ENCODE measurements at places on chromosomes 16 and 17.
A peak's percentile ranks its signal among the peaks of the same experiment; 100 is the strongest.

- no peak for DNase-seq
Observed at GRCh38 chr17:17051380-17051779, 9.1 kb downstream of the MPRIP start.

DNA sequence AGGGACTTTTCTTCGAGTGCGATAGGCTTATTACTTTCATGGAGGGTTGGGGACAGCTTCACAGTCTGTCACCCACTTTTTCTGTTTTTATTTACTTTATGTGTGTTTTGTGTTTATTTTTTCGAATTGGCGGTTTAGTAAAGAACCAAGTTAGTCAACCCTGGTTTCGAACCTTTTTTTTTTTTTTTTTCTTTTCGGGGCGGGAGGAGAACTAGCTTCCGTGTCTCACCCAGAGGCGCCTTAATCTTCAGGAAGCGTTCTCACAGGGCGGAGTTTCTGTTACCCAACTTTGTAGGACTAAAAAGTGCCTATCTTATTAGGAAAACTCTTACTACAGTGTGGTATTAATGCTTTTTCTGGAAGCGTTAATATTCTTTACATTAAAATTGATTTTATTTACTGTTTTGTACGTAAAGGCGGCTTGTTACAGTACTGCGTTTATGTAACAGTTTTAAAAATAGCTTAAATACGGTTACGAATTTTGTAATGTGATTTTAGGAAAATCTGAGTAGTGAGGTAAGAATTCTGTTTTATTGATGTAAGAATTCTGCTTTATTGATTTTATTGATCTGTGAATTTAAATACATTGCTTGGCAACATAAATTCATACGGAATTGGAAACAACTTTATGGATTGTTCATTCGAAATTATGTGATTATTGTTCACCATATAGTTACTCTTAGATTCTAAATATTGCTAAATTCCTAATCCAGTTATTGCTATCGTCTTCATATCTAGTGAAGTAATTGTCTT, 885 bp downstream of the ZNF207 start:
- DNase-seq = no peak

- no peak for DNase-seq
Observed at GRCh38 chr16:9311303-9311954, 220.0 kb downstream of the HAPSTR1 start.

DNA sequence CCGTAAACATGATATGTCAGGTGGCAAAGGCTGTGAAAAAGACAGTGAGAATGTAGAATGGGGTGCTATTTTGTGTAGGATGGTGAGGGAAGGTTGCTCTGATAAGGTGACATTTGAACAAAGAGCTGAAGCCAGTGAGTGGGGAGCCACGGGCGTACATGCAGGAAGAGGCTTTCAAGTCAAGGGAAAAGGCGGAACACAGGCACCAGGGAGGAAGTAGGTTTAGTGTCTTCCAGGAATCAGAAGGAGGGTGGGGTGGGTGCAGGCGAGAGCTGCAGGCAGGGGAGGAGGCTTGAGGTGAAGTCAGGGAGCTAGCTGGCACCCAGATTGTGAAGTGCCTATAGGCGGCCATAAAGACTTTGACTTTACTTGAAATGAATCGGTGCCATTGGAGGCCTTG, 14.1 kb downstream of the ZFP90 start:
- no peak for DNase-seq

GRCh38 chr17:73240561-73240960, 21.1 kb downstream of the CPSF4L start:
- no peak for DNase-seq

- DNase-seq = no peak
Observed at GRCh38 chr17:68054296-68054900, 18.9 kb downstream of the KPNA2 start.

DNA sequence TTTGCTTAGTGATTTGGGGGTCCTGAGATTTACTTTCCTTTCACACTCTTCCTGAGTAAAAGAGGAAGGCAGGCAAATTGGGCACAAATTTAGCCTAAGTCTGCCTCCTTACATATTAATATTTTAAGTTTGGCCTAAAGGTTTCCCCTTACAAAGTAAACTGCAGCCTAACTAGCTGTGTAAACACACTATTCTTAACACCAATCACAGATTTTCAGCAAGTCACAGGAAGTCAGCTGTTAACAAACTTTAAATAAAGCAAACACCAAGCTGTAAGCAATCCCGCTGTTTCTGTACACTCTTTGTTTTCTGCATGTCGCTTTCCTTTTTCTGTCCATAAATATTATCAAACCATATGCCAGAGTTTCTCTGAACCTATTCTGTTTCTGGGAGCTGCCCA, 45.1 kb upstream of the ABCC11 start:
- no peak for DNase-seq

GRCh38 chr16:88871730-88872416, 5.4 kb upstream of the PABPN1L start:
- DNase-seq = no peak

- DNase-seq = no peak
Observed at GRCh38 chr17:8161289-8162232, 1.2 kb downstream of the VAMP2 start.

DNA sequence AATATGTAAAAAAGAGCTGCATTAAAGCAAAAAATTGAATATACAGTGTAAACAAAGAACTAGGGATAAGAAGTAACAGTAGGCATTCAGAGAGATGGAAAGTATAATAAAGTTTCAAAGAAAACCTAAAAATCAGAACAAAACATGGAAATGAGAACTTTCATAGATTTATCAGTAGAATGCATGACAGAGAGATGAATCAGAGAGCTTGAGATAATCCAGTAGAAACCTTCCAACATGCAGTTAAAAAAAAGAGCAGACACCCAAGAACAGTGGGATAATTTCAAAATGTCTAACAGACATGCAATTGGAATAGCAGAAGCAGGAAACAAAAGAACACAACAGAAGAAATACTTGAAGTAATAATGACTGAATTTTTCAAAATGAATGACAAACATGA, 1384.2 kb downstream of the CDH11 start:
- DNase-seq = no peak

DNA sequence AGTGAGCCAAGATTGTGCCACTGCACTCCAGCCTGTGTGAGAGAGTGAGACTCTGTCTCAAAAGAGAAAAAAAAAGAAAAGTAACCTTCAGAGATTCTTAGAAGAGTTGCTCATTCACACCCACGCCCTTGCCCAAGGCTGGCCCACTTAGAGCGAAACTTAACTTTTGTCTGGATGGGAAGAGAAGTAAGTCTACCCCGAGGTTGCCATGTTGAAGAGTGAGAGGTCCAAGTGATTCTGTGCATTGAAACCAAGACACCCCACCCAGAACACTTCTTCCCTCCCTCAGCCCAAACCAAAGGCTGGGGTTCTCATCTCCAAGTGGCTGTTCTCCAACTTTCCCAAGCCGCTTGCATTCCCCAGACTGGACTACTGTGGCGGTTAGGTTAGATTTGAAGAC, 2.4 kb upstream of the CISD3 start:
- no peak for DNase-seq

- peak; percentile 54 for DNase-seq
Observed at GRCh38 chr17:46193151-46193625, at the start of gene KANSL1. Gene KANSL1 (minus strand): TSS chr17:46193429. CDS start chr17:46172143, 21,286 bp downstream.

GRCh38 chr17:63390090-63390489, 56.0 kb downstream of the CYB561 start:
- no peak for DNase-seq

DNA sequence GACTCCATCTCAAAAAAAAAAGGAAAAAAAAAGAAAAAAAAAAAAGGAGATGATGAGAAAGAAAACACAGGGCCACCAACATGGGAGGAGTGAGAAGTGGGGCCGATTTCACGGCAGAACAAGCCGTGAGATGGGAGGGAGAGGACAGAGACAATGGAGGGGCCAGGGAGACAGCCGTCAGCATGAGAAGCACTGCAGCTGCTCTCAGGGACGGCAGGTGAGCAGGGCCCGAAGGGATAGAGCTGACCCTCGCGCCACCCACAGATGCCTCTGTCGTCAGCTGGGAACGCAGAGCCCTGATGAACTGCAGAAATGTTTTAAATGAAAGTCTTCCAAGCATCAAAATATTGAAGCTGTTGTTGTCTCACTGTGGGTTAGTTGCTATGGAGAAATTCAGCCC, 20.3 kb downstream of the PITPNM3 start:
- DNase-seq = no peak

DNA sequence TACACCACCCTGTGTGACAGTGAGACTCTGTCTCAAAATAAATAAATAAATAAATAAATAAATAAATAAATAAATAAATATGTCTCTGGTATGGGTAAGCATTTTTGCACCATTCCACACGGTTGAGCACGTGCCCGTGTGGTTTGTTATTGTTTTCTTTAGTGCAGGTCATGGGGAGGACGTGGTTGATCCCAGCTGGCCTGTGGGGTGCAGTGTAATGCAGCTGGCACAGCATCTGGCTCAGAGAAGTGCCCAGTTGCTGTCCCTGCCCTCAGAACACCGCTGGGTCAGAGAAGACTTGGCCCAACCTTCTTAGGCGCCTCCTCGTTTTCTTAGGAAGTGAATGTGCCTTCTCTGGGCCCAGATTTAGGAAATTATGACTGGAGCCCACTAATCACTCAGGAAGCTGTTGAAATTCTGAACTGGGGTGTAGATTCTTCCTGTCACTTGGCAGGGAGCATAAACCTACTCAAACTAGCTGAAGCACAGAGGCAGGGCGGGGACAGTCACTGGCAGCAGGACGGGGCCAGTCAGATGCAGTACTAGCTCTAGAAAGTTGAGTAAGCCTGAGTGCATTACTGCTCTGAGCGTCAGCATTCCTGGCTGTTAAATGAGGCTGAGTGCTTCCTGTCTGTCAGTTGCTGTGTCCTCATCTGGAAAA, 85.9 kb downstream of the SNX29 start:
- DNase-seq = no peak

GRCh38 chr17:2996810-2997670, 66.4 kb downstream of the OR1D5 start:
- no peak for DNase-seq

GRCh38 chr16:1103636-1103980, 7.6 kb upstream of the C1QTNF8 start:
- DNase-seq = no peak

GRCh38 chr17:78999947-79000395, 9.6 kb downstream of the CANT1 start:
- no peak for DNase-seq

GRCh38 chr16:81496742-81497141, 52.1 kb downstream of the CMIP start:
- no peak for DNase-seq

GRCh38 chr16:14667347-14668266, 26.5 kb downstream of the PLA2G10 start:
- DNase-seq = no peak

GRCh38 chr17:19003543-19004420, 782 bp downstream of the FAM83G start:
- DNase-seq = no peak

DNA sequence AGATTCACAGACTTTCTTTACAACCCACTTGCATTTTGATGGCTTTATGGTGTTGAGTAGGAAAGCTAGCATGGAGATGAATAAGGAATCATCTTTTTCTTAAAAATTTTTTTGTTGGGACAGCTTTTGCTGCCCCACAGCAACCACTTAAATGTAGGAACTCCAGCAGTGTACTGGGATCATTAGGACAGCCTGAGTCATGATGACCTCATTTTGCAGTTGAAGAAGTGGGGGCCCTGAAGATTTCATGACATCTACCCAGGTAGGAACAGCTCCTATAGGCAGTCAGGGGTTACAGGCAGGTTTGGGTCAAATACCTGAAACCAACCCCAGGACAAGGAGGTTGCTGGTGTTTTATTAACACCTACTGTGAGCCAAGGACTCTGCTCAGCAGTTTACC, 2.1 kb downstream of the METTL22 start:
- no peak for DNase-seq

DNA sequence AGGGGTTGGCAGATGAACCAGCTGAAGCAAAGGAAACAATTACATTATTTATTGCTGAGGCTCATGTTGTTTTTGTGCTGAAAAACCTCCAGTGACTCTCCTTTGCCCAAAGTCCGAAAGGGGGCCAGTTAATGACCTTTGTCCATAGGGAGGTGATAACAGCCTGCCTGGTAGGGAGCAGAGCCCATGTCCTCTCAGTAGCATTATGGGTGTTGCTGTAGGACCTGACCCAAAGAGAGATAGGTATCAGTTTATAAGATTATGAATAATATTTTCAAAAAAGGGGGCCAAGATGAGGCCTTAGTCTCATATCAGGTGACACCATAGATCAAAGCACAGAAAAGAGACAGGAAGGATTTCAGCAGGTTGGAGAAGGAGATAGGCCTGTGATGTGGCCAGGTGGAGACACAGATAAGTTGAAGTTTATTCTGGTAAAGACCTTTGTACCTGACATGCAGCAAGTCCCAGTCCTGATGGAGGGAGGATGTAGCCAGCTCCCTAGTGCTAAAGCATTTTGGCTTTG, 55.1 kb downstream of the CENPV start:
- no peak for DNase-seq

DNA sequence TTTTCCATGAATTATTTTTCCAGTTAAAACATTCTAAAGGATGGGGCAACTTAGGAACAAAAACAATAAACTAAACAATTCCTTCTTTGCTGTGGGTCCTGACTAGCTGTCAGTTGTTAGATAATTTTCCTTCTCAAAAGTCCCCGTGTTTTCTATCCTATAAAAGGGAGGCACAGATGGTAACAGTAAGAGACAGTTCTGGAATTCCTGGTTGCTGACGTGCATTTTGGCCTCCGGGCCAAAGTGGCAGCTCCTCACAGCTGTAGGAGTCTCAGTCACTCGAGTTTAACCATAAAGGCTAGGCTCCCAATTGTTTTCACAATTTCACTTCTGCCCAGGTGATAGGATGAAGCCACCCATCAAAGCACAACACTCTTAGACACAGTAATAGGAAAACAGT, 77.0 kb upstream of the ZNF423 start:
- no peak for DNase-seq

- no peak for DNase-seq
Observed at GRCh38 chr16:75754141-75754540, 27.9 kb upstream of the CPHXL start.

DNA sequence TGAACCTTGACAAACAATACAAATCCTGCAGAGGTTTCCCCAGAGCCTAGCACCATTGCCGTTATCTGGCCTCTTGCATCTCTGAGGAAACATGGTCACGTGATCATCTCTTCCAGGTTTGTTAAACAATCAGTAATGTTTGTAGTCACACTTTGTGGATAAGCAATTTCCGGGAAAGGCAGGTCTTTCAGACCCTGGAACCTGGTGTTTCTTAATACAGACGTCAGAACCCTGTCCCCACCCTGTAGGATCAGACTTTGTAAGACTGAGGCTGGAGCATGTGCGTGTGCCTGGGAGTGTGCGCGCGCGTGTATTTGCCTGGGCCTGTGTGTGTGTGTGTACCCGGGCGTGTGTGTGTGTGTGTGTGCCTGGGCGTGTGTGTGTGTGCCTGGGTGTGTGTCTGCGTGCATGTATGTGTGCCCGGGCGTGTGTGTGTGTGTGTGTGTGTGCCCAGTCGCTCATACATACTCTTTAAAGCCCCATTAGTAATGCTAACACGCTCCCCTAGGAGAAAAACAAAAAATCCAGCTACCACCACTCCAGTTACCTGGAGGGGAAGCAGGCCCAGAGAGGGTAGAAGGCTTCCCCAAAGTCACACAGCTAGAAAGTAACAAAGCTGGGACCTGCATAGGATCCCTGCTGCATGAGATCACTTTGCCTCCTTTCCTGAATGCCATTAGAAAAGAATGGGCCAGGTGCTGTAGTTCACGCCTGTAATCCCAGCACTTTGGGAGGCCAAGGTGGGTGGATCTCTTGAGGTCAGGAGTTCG, 5.3 kb downstream of the CTNS start:
- DNase-seq = no peak

GRCh38 chr16:3022684-3023414, 893 bp downstream of the HCFC1R1 start:
- DNase-seq = no peak

- DNase-seq = no peak
Observed at GRCh38 chr17:50060951-50061712, 5.2 kb downstream of the ITGA3 start.

GRCh38 chr17:39665642-39666224, 584 bp downstream of the TCAP start:
- no peak for DNase-seq

Measured in NCI-H1417 treated with DMSO at 0.1 percent for 48 hours (cell line).